ENCODE measurements at places on chromosomes 5 and 9.

- no peak for DNase-seq
These were observed 208.1 kb downstream of the SPOCK1 start for GRCh38 chr5:137291031-137291430.

GRCh38 chr5:149544028-149544420 is 7.2 kb downstream of the CSNK1A1 start:
- DNase-seq = no peak

DNA sequence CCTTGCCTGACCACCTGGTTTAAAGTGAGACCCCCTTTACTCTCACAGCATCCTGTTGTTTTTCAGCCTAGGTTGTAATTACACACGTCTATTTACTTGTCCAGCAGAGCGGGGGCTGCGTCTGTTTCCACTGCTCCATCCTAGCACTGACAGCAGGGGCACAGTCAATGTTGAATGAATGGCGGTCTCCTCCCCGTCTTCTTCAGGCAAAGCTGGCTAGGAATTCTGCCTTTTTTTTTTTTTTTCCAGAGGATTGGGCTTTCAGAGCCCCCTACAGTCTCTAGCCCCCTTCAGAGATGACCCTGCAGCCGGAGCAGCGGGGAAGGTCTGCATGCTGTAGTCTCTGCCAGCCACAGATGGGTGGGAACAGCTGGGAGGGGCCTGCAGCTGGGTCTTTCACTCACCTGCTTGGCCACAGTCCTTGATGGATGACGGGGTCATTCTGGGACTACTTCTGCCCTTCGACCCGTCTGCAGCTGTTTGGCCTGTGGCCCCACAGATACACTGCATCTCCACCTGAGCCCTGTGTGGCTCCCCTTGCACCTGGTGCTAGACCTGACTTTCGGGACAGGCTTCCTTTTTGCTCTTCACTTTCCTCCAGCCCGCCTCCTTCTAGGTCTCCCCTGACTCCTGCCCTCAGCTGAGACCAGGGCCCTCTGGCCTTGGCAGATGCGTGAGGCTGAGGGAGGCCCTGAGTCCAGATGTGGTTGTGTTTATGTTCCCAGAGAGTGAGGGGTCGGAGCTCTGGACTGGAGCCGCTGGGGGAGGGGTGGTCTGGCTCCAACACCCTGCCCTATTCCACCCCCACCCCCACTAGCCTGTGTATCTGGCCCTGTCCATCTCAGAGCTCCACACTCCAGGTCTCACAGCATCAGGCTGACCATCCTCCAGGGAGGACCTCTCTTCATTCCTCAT is 8.0 kb downstream of the PITX1 start:
- no peak for DNase-seq

DNA sequence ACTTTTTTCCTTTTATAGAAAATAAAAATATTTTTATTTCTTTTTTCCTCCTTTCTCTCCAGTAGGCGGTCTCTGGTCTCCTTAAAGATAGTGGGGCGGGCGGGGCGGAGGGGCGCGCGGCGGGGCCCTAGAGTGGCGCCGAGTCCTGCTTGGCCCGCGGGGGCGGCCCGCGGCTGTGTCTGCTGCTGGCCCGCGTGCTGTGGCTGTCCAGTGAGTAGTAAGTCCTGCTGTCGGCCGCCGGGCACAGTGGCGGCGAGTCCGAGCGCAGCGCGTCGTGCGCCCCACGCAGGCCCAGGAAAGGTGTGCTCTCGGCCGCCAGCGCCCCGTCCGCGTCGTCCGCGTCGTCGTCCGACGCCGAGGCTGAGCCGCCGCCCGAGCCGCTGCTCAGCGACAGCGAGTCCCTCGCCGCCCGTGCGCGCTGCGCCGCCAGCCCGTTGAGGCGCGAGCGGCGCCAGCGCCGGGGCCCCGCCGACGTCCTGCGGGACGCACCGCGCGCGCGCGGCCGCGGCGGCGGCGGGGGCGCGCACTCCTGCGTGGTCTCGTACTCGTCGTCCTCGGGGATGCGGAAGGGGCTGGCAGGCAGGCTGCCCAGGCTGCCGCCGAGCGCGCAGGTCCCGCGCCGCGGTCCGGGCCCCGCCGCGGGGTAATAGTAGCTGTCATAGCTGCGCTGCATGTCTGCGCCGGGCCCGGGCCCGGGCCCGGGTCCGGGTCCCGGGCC is 52.3 kb downstream of the PSD2 start:
- peak; percentile 84 for DNase-seq

DNA sequence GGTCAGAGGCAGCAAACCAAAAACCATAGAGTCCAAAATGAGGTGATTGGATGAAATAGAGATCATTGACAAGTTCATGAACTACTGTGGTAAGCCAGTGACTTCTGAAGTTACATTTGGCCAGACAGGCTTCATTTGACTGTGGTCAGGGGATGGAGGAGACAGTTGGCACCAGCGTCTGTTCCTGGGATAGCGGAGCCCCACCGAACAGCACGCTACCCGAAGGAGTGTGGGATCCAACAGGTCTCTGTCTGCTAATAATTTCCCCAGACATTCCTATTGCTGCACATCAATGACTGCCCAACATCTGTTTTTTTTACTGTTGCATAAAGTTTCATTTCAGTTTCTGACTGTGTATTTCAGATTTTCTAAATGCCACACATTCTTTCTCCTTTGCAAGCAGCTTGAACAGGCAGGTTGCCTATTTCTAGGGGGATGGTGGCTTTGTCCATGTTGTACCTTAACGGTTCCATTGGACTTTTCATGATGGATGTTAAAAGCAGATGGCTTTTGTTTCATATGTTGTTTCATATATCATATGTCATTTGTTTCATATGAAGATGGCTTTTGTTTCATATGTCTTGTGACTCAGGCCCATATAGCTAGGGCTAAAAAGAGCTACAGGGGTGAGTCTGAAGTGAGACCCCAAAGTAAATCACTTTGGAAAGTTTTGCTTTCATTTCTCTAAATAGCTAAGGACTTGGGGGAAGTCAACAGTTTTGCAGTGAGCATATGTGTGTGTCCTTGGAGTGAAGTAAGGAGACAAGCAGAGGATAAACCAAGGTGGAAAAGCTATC is 180.8 kb downstream of the GOLPH3 start:
- DNase-seq = no peak

DNA sequence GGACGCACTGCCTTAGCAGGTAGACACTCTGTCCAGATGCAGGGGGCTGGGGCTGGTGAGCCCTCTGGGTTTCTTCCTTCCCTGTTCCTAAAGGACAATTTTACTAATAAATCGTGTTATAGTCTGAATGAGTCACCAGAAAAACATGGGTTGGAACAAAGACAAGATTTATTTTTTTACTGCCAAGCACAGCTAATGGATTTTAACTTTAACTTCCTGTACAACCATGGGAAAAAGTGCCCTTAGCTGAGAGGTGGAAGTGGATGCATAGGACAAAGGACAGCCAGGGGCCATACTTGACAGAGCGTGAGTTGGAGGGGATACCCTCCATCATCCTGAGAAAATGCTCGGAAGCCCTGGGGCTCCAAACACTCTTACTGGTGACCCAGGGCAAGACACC is 300.7 kb downstream of the MSX2 start:
- DNase-seq = no peak

DNA sequence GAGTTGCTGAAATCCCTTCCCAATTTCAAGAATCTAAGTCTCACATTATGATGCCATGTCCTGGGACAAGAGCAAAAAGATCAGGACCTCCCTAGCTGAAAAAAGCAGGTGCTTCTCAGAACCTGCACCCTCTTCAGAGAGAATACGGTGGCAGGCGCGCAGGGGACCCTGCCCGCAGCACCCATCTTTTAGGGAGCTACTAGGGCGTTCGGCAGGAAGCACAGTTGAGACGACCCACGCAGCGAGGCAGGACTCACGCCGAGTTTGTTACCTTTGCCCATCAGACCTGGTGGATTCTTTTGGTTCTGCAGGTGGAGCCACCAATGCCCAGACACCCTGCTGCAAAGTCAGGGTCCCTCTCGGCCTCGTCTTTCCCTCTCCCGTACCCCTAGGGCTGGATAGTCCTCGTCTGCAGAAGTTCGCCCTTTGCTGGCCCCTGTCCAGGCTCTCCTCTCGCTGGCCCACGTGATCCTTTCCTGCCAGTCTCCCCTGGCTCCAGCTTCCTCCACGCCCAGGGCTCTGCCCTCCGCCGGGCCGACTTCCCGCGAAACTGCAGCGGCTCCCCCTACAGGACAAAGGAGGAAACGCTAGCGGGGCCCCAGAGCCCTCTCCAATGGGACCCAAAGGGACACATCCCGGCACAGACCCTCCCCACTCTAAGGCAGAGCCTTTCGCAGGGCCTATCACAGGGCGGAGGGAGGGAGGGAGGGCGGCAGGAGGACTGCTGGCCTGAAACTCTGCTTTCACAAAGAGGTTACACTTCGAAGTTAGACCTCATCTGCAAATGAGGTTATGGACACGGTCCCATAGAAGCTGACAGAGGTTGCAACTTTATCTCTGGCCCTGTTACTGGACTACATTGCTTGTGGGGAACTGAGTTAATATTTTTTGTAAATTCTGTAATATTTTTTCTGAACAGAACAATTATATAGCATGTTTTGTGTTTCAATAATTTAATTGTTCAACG is 28.8 kb downstream of the TMEM174 start:
- peak; percentile 71 for DNase-seq

- DNase-seq = no peak
These were observed 92.3 kb downstream of the FANCC start for GRCh38 chr9:95225076-95225725.

GRCh38 chr9:89116064-89116804 is 62.4 kb downstream of the SHC3 start:
- DNase-seq = no peak

DNA sequence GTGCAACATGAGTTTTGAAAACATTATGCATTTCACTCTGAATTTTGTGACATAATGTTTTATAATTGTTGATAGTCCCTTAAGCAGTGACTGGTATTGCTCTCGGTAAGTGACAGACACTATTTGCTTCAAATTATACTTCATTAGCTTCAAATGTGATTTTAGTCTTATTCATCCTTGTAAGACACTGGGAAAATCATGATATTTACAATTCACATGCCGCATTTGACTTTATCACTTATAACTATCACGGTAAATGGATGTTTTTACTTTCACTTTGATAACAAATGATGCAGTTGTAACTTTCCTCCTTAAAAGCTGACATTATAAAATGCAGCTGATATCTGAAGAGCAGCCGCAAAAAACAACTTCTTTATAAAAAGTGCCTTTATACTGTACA is 44.1 kb upstream of the ITGA2 start:
- no peak for DNase-seq

DNA sequence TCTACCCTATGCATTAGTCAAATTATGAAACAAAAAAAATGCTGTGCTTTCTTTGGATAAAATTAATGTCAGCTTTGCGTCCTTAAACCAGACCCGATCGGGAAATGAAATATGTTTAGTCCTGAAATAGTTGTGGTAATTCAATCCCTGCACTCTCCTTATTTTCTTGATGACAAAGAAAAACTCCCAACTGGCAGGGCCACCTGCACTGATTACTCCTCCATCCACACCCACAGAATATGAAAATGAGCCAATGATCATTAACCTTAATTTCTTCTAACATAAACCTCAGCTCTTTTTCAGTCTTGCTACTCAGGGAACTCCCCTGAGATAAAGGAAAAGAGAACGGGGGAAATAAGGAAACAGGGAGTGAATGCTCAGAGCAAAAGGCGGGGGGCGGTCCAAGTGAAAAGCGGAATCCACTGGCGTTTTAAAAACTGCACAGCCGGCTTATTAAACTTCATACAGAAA is 245.3 kb downstream of the BNC2 start:
- DNase-seq = no peak

DNA sequence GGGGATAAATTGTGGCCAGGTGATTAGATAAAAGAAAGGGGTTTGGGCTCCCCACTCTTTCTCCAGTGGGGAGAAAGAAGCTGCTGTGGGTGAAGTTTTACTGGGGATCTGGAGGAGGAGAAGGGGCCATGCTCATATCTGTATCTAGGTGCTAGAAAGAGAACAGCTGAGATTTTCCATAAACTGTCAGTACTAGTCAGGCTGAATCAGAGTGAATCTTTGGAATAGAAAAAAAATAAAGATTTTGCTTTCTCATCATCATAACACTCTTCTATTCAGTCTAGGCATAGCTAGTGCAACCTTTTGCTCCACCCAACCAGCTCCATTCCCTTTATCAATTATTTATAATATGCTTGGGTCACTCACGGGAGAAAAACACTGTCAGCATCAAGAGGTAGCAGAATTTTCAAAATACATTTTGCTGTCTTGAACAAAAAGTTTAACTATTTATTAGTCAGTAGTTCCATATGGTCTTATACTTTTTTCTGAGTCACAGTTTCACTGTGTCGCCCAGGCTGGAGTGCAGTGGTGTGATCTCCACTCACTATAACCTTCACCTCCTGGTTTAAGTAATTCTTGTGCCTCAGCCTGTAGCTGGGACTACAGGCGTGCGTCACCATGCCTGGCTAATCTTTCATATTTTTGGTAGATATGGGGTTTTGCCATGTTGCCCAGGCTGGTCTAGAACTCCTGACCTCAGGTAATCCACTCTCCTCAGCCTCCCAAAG is 21.3 kb upstream of the ERMP1 start:
- no peak for DNase-seq

- DNase-seq = no peak
These were observed 69.8 kb downstream of the JMY start for GRCh38 chr5:79305706-79306105.

DNA sequence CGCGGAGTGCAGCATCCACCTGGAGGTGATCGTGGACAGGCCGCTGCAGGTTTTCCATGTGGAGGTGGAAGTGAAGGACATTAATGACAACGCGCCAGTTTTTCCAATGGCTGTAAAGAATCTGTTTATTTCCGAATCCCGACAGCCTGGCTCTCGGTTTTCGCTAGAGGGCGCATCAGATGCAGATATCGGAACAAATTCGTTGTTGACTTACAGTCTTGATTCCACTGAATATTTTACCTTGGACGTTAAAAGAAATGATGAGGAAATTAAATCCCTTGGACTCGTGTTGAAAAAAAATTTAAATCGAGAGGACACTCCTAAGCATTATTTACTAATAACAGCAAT is 611 bp downstream of the PCDHA3 start:
- DNase-seq = no peak

- DNase-seq = no peak
These were observed 31.7 kb upstream of the CDK5RAP2 start for GRCh38 chr9:120611690-120612068.

GRCh38 chr9:92740446-92740961 is 24.1 kb downstream of the BICD2 start:
- no peak for DNase-seq

DNA sequence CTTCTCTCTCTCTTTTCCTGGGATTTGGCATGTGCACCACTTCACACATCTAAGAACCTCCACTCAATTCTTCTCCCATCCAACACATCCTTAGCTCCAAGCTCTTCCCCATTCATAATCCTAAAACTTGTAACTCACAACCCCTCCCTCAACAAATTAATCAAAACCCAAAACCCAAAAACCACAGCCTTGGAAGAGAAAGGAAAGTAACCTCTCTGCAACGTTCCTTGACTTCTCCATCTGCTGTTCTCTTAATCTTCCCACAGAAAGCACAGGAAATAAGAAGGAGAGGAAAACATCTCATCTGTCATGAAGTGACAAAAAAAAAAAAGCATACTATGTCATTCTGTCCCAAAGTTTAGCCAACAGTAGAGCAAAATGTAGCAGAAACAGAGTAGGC is 66.2 kb downstream of the DRD1 start:
- no peak for DNase-seq

All from activated naive CD4-positive, alpha-beta T cell treated with anti-CD3 and anti-CD28 coated beads, Interleukin-2, amount 50 U/mL, for 16 hours (primary cell).